ENCODE measurements at places on chromosomes 2 and 18.

GRCh38 chr2:57806449-57806968 is 240.1 kb upstream of the VRK2 start:
- DNase-seq: no peak

- DNase-seq: no peak
Observed at GRCh38 chr2:147844697-147845410, at the start of gene ACVR2A. TSS of gene ACVR2A (plus strand) at chr2:147845029. CDS start at chr2:147845153, 124 bp downstream.

- no peak for DNase-seq
Observed at GRCh38 chr18:7980136-7980535, 413.0 kb downstream of the PTPRM start.

DNA sequence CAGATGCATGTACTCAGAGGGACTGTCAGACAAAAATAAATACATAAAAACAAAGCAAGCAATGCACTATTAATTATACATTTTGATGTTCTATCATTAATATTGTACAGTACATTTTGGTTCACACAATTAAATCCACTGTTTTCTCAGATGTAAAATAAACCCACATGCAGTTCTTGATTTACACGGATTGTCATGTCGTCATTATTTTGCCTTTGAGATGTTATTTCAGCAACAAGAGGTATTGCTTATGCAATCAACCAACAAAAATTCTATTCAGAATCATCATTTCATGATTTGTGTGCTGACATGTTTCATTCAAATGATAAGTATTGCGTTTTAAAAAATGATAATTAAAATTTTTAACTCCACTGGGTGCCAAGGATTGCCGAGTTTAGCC is 79.2 kb downstream of the TSHZ1 start:
- DNase-seq: no peak

GRCh38 chr2:237896507-237896892 is 37.1 kb downstream of the RAMP1 start:
- no peak for DNase-seq

DNA sequence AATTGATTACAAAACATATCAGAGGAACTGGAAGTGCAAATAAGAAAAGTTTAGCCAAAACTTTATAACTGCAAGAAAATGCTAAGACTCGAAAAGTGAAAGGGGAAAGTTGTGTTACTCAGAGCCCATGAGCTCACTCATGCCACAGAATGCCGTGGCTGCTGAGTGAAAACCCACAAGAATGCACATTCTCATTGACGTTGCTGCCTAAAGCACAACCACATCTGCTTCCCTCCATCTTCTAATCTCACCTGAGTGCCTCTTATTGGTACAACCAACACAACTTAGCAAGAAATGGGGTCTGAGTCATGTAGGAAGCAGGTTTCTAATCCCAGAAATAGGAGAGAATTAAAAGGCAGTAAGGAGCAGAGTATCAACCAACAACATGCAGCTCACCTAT is 259.7 kb downstream of the LNPK start:
- DNase-seq: no peak

- peak; percentile 55 for DNase-seq
Observed at GRCh38 chr2:13682540-13683272, 949.8 kb upstream of the LRATD1 start.

DNA sequence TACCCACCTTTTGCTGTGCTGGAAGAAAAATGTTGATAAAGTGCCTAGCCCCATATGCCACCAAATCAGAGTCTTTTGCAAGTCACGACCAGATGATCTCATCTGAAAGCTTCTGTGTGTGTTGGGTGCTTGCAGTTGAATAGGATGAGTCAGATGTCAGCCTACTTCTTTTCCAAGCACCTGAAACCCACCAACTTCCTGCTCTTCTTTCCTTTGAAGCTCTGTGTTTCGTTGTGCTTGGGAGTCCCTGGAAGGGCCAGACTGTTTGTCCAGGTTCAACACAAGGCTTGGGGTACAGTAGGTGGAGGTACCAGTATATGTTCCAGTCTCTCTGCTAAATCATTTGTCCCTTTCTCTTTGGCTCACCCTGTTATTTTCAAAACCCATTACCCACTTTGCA is 36.8 kb upstream of the LCLAT1 start:
- no peak for DNase-seq

GRCh38 chr2:62114564-62114963 is 81.4 kb upstream of the B3GNT2 start:
- DNase-seq: no peak

GRCh38 chr2:195408196-195408595 is 248.8 kb upstream of the SLC39A10 start:
- DNase-seq: no peak

GRCh38 chr2:111178296-111178695 is 57.6 kb downstream of the BCL2L11 start:
- no peak for DNase-seq

- no peak for DNase-seq
Observed at GRCh38 chr18:63470751-63471150, 6.0 kb upstream of the SERPINB5 start.

GRCh38 chr18:65343571-65343970 is 407.2 kb upstream of the CDH7 start:
- DNase-seq: no peak

DNA sequence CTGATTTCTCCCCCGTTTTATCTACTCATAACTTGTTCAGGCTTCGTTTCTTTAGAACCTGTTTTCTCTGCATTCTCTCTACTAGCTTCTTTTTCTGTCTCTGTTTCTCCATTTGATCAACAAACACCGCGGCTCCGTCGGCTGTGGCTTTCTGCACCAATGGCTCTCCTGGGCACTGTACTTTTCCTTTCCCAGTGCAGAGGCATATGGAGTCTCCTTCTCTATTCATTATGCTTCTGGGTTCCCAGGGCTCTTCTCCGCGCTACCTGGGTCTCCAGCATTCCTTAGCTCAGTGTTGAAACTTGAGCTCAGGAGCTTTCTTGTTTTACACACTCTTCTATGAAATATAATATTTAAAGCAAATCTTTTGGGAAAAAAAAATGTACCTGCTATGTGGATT is 196.6 kb upstream of the SOX11 start:
- no peak for DNase-seq

- no peak for DNase-seq
Observed at GRCh38 chr2:70069049-70069448, 18.2 kb upstream of the PCBP1 start.

DNA sequence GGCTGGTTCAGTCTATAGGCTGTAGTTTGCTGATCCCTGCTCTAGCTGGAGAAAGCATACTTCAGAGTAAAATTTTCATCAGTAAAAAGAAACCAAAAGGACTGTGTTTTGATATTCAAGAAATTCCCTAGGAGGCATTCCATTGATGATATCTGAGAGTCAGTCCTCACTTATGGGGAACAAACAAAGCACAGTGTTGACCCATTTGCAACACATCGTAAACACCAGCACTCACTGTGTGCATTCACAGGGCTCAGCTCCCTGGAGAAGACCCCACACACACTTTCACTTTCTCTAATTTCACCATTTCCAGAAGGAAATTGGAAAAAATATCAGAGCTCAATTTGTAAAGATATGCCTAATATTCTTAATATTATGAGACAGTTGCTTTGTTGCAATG is 147.1 kb downstream of the PIEZO2 start:
- DNase-seq: no peak

DNA sequence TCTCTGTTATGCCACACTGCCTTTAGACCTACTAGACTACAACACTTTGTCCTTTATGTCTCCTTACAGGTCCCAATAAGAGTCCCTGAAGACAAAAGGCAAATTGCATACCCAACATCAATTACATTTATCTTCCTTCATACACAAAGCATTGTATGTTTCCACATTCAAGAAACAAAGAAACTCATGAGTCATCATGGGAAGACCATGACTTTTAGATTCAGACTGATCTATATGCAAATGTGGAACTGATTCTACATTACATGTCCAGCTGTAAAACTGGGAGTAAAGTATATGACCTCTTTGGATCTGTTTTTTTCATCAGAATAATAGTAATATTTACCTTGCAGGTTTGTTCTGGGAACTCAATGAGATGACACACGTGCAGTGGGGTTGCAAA is 25.2 kb upstream of the HNMT start:
- DNase-seq: no peak

DNA sequence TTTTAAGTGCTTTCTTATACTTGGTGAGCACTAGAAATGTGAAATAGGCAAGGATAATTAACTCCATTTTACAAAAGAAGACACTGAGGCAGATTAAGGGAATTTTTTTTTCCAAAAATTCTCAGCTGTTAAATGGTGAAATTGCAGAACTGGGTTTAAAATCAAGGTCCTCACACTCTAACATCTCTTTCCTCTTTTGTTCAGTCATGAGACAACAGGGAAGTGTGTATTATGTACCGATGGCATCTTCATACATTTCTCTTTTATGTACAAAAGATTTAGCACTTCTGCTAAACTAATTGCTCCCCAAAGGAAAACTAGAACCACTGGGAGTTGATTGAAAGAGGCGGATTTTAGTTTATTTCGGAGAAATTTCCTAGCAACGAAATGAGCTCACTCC is 203.0 kb downstream of the SETBP1 start:
- DNase-seq: no peak

GRCh38 chr2:73697606-73698005 is 39.5 kb downstream of the TPRKB start:
- no peak for DNase-seq

GRCh38 chr2:196989496-196989895 is 63.0 kb upstream of the PGAP1 start:
- no peak for DNase-seq

GRCh38 chr2:155062250-155062921 is 363.9 kb downstream of the KCNJ3 start:
- DNase-seq: no peak
